ENCODE measurements at places on chromosomes 7 and 10.

- no peak for DNase-seq
Observed at GRCh38 chr7:151243408-151244195, 4.9 kb downstream of the SMARCD3 start.

GRCh38 chr10:43160046-43160920, 22.0 kb downstream of the CSGALNACT2 start:
- DNase-seq, result no peak

DNA sequence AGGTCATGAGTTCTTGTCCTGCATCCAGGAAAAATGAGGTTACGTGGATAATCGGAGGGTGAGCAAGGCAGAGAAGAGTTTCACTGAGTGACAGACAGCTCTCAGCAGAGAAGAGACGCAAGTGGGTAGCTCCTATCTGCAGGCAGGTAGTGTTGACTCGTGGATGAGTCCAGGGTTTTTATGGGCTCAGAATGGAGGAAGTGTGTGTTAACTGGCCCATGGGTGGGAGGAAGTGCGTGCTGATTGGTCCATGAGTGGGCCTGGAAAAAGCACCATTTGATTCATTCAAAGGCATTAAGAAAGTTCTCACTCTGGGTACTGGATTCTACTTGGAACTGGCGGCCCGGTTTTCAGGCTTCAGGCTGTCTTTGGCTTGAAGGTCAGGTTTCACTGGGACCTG, 4.8 kb upstream of the DMTF1 start:
- no peak for DNase-seq

- no peak for DNase-seq
Observed at GRCh38 chr7:77484785-77485184, 52.3 kb upstream of the PTPN12 start.

DNA sequence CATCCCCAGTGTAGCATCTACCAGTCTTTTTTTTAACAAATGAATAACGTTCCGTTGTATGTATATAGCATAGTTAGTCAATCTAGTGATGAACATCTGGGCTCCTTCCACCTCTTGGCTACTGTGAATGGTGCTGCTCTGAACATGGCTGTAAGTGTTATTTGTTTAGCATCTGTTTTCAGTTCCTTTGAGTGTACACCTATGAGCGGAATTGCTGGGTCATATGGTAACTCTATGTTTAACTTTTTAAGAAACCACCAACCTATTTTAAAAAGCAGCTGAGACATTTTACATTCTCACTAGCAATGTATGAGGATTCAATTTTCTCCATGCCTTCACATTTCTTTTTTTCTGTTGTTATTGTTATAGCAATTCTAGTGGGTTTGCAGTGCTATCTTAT, 178.2 kb downstream of the DNAJC1 start:
- no peak for DNase-seq

- DNase-seq, result peak; percentile 40
Observed at GRCh38 chr7:16644636-16645592, 640 bp downstream of the ANKMY2 start.

DNA sequence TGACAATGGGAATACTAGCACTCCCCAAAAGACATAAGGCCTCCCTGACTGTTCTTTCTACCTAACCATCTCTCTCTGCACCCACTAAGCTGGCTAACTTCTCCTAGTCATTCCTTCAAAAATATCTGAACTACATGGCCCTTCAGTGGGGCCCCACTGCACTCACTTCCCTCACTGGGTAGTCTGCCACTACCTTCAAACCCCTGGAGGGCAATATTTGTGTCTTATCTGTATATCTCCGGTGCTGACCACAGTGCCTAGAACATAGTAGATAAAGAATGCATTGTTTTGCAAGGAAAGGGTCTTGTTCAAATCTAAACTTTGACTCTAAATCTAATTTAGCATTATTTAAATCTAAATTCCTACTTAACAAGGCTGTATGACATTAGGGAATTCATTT, 44.3 kb downstream of the CACUL1 start:
- DNase-seq, result no peak

DNA sequence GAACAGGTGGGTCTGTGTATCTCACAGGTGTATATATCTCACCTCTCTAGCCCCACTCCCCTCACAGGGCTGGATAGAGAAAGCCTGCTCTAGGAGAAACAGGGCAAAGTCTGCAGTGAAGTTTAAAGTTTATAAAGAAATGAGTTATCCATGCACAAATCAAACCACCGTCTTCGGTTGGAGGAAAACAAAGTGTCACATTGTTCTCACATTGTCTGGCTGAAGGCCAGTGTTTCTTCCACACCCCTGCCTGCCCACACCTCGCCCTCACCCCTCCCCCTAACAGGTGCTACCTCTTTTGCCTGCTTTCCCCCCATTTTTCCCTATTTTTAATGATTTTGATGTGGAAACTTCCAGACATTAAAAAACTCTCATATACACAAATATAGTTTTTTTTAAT, 25.8 kb downstream of the AQP1 start:
- no peak for DNase-seq

GRCh38 chr7:70384024-70384423, 747.9 kb upstream of the GALNT17 start:
- no peak for DNase-seq

GRCh38 chr10:56547163-56547562, 186.1 kb upstream of the ZWINT start:
- DNase-seq, result no peak

GRCh38 chr10:75957314-75958120, 526.1 kb downstream of the LRMDA start:
- no peak for DNase-seq

DNA sequence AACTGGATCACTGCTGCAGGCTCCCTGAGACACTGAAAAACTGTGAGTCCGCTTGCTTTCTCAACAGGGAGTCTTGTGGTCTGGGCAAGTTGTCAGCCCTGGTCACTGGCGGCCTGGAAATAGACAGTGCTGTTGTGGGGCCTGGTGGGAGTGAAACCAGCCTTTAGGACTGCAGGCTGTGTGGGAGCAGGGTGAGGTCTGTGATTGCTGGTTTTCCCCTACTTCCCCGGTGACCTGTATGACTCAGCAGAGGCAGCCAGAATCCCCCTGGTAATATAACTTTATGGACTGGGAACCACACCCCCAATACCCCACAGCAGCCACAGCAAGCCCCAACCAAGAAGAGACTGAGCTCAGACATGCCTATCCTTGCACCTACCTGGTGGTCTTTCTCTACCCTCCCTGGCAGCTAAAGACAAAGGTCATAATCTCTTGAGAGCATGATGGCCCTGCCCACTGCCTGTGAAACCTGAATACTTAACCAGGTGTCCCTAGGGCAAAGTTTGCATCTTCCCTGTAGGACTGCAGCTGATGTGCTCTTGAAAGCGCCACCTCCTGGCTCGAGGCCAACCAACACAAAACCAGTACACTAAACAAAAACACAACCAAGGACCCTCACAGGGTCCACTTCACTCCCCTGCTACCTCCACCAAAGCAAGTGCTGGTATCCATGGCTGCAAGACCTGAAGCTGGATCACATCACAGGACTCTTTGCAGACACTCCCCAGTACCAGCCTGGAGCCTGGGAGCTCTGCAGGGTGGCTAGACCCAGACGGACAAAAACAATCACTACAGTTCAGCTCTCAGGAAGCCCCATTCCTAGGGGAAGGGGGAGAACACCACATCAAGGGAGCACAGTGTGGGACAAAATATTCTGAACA, 7.2 kb upstream of the ADAM22 start:
- DNase-seq, result no peak

GRCh38 chr10:61899069-61899531, 2.4 kb upstream of the ARID5B start:
- no peak for DNase-seq

GRCh38 chr10:60967854-60968484, 24.0 kb upstream of the RHOBTB1 start:
- DNase-seq, result no peak

GRCh38 chr7:73652541-73652949, 15.1 kb upstream of the VPS37D start:
- DNase-seq, result no peak

Data from activated CD8-positive, alpha-beta memory T cell treated with anti-CD3 and anti-CD28 coated beads for 1 hour (primary cell).